ENCODE measurements at places on chromosomes 3 and 15.

- H3K4me1 ChIP-seq: peaks cover 15% of the 10 kb centered on the region
- no peak overlapping the region for H3K4me3 ChIP-seq
- no peak overlapping the region for H3K27ac ChIP-seq
- peaks cover 18% of the 10 kb centered on the region for H3K36me3 ChIP-seq
- H3K27me3 ChIP-seq: no peaks in the 10 kb centered on the region
- peak; percentile 3 for DNase-seq
These were observed 46.3 kb upstream of the EIF3J start for GRCh38 chr15:44490622-44491021.

- peak; percentile 69 for DNase-seq
These were observed 68.7 kb downstream of the GAP43 start for GRCh38 chr3:115691964-115692363.

GRCh38 chr3:182782149-182782548 is 11.2 kb upstream of the ATP11B start:
- H3K27ac ChIP-seq: no peak overlapping the region
- DNase-seq: no peak
- no peaks in the 10 kb centered on the region for H3K36me3 ChIP-seq
- H3K4me1 ChIP-seq: peaks cover 4% of the 10 kb centered on the region
- peaks cover 12% of the 10 kb centered on the region for H3K27me3 ChIP-seq
- no peak overlapping the region for H3K4me3 ChIP-seq

DNA sequence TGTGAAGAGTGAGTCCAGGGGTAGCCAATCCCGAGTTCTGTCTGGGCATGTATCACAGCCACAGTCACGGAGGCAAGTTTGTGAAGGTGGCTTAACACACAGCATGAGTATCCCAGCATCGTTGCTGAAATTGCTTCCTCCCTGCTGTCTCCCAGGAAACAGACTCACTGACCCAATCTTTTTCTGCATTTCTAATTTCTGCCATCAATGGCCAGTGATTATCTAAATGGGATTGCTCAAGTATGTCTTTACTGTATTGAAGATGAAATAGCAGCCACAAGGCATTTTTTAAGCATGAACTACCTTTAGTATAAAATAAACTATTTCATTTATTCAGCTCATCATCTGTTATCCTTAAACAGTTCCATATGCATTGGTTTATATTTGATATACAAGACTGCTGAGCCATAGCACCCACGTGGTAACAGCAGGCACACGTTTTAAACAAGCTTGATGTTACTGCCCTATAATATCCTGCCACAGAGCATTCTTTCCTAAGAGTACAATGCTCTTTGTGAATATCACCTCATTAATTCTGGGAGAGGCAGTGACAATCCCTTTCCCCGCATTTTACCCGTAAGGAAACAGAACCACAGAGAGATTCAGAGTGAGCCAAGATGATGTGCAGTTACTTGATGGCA is 276.6 kb upstream of the THBS1 start:
- peak overlapping the region; percentile 88 for H3K27ac ChIP-seq
- no peaks in the 10 kb centered on the region for H3K27me3 ChIP-seq
- DNase-seq: no peak
- H3K4me3 ChIP-seq: no peak overlapping the region
- no peaks in the 10 kb centered on the region for H3K36me3 ChIP-seq

- no peaks in the 10 kb centered on the region for H3K27me3 ChIP-seq
- H3K36me3 ChIP-seq: no peaks in the 10 kb centered on the region
- DNase-seq: peak; percentile 21
- no peak overlapping the region for H3K4me3 ChIP-seq
- peaks cover 15% of the 10 kb centered on the region for H3K4me1 ChIP-seq
These were observed 246.5 kb downstream of the PTPRG start for GRCh38 chr3:61807865-61808276.

DNA sequence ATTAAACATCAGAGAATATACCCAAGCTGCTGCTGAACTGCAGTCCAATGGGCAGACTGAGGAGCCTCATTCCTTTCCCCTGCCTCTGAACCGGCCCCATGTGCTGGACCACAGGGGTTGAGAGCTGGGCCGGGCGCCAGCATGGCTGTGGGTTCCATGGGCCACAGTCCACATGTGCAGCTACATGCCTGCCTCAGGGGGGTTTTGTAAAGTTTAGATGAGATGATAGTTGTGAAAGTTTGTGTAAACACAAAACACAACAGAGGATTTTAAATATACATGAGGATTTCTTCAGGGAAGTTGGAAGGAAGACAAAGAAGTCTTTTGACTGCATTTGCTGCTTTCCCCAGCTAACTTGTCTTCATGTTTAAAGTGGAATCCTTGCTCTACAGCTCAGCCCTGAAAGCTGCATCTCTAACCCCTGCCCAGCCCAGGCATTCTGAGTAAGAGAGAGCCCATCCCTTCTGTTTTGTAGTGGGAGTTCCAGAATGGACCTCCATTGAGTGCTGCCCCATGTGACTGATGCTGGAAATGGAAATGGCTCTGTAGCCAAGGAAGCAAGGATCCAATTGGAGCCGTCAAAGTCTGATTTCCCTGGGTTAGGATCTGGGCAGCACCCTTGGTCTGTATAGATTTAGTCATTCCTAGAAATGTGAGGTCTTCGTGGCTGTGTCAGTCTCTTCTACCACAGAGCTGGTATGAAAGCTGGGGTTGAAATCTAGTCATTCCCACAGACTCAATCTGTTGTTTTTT is 17.5 kb downstream of the SLC12A8 start:
- no peaks in the 10 kb centered on the region for H3K27me3 ChIP-seq
- H3K4me1 ChIP-seq: no peaks in the 10 kb centered on the region
- DNase-seq: peak; percentile 85
- H3K27ac ChIP-seq: no peak overlapping the region
- H3K36me3 ChIP-seq: no peaks in the 10 kb centered on the region

DNA sequence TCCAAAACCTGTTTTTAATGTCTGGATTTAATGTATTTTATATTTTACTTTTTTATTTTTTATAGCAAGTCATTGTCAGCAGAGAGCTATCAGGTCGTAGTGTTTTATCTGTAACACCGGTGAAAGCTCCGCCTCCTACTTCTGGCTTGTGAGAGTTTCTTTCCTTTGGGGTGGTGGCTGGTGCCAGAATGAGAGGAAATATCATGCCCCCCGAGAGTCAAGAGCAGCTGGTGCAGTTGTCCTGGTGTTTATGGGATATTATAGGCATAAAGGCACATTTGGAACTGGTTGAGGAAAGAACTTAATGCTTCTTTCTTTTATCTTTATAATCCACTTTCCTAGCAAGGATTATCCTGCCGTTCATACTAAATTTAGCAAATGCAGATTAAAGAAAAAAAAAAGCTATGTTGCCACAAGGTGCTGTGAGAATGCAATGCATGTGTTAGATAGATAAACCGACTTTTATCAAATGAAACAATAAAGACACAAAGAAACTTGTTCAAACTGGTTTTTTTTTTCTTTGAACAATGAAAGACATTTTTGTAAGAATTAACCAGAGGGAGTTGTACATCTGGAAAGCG is 260.1 kb upstream of the PLSCR5 start:
- H3K27ac ChIP-seq: no peak overlapping the region
- no peak for DNase-seq
- H3K36me3 ChIP-seq: no peaks in the 10 kb centered on the region
- no peak overlapping the region for H3K4me3 ChIP-seq

DNA sequence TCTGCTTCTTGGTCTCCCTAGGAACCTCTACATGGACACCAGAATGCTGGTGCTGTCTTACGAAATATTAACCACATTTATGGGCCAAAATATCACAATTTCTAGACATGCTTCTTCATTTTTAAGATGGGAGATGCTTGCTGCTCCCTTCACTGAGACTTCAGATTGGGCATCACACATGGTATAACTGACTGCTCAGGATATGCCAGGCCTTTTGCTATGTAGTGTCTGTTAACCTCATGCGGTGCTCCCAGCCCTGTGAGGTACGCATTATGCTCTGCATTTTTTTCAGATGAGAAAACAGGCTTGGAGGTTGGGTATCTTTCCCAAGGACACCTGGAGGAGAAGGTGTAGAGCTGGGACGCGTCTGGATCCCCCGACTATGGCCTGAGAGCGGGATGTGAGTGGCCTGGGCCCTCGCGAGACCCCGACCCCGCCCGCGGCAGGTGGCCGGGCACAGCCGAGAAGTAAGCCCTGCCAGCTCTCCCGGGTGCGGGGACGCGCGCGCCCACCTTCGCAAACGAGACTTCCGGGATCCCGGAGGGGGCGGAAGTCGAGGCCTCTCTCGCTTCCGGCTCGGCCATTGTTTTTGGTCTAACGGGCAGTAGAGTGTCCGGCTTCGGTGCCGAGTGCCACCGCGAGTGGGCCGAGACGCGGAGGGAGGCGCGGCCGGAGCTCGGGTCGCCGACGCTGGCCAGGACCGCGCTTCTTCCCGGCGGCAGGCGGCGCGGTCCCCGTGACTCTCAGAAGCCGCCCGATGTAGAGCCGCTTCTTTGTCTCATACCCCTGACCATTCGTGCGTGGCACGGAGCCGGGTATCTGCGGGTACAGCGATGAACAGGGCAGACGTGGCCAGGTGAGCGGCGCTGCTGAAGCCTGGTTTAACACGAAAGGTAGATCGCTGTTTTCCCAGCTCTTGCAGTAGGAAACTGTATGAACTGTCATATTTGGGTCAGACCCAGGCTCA is at the start of gene ZKSCAN7:
Gene ZKSCAN7, plus strand, starts transcription at position 568 of the 967 bp plus-strand sequence. CDS start 1,855 bp downstream, outside the sequence.
- peak; percentile 94 for DNase-seq
- peak within 1 kb of the TSS; percentile 78 for H3K4me3 ChIP-seq
- peaks cover 5% of the 10 kb centered on the region for H3K4me1 ChIP-seq
- peaks cover 3% of the 10 kb centered on the region for H3K36me3 ChIP-seq

- peaks cover 43% of the 10 kb centered on the region for H3K4me1 ChIP-seq
- H3K4me3 ChIP-seq: no peak overlapping the region
- DNase-seq: no peak
- H3K27me3 ChIP-seq: no peaks in the 10 kb centered on the region
- no peaks in the 10 kb centered on the region for H3K36me3 ChIP-seq
- peak overlapping the region; percentile 32 for H3K27ac ChIP-seq
These were observed 68.2 kb downstream of the SSUH2 start for GRCh38 chr3:8576436-8576835.

DNA sequence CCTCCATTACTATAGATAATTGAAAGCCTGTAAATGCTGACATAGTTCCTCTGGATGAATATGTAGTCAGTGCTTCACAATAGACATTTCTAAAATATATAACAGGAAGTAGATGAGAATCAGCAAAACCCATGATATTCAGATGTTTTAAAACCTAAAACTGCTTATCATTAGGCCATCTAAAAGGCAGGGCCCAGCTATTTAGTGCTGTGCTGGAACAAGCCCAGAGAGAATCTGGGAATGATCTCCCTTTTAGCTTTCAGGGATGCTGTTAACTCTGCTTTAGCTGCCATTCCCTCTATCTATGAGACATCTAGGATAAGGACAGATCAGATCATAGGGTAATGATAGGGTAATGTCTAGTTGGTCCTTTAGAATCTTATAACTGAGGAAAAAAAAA is 106.8 kb downstream of the SLMAP start:
- H3K4me1 ChIP-seq: no peaks in the 10 kb centered on the region
- H3K27me3 ChIP-seq: no peaks in the 10 kb centered on the region
- H3K27ac ChIP-seq: no peak overlapping the region

DNA sequence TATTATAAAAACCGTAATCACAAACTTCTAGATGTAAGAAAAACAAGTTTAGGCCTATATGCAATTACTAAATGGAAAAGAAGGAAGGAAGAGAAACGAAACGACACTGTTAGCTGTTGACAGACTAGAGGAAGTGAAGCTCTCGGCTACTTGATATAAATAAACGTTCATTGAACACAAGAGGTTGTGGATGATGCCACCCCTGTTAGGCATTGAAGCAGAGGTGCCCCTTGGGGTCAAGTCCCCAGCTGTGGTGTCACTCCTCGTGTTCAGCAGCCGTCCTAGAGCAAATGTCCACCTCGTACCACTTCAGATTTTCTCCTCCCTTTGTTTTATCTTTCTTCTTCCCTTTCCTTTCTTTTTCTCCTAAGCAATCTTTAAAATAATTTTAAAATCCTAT is 146.5 kb upstream of the UBE2E1 start:
- peaks cover 6% of the 10 kb centered on the region for H3K4me1 ChIP-seq
- H3K27me3 ChIP-seq: no peaks in the 10 kb centered on the region
- no peaks in the 10 kb centered on the region for H3K36me3 ChIP-seq
- no peak overlapping the region for H3K27ac ChIP-seq
- no peak for DNase-seq

- H3K36me3 ChIP-seq: no peaks in the 10 kb centered on the region
- DNase-seq: peak; percentile 94
- H3K4me3 ChIP-seq: no peak overlapping the region
- H3K27me3 ChIP-seq: peaks cover 15% of the 10 kb centered on the region
These were observed 9.2 kb upstream of the SLC6A1 start for GRCh38 chr3:10983219-10983916.

GRCh38 chr3:14174483-14174882 is 3.9 kb downstream of the XPC start:
- H3K36me3 ChIP-seq: peaks cover 33% of the 10 kb centered on the region
- H3K27ac ChIP-seq: peak overlapping the region; percentile 50
- no peaks in the 10 kb centered on the region for H3K27me3 ChIP-seq
- no peak for DNase-seq
- H3K4me3 ChIP-seq: no peak overlapping the region

Data from osteoblast (primary cell).